ENCODE measurements at places on chromosomes 4 and X.
A peak's percentile ranks its signal among the peaks of the same experiment; 100 is the strongest.

GRCh38 chr4:83905952-83906351, 370.0 kb downstream of the GPAT3 start:
- no peak for DNase-seq

DNA sequence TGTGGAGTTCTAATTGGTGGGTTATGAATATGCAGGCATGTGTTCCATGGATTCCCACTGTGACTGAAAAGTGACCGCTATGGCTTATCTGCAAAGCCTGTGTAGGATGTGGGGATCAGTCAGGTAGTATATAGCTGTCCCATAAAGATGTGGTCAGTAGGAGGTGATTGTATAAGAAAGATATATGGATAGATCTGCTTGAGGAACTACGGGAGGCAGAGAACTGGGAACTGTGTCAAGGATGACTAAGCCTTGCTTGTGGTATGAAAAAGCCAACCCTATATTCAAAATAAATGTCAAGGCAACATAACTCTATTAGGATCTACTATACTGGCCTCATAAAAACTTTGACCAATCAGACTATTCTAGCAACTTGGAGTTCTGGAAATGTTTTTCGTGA, 185.2 kb downstream of the KLHL4 start:
- no peak for DNase-seq

- no peak for DNase-seq
These were observed 8.3 kb upstream of the DAPP1 start for GRCh38 chr4:99808260-99808857.

GRCh38 chr4:96473246-96473645, 633.4 kb downstream of the PDHA2 start:
- DNase-seq = no peak

GRCh38 chr4:171242831-171243230, 570.4 kb upstream of the GALNTL6 start:
- DNase-seq = no peak

GRCh38 chr4:61332693-61333092, 132.6 kb downstream of the ADGRL3 start:
- DNase-seq = no peak

DNA sequence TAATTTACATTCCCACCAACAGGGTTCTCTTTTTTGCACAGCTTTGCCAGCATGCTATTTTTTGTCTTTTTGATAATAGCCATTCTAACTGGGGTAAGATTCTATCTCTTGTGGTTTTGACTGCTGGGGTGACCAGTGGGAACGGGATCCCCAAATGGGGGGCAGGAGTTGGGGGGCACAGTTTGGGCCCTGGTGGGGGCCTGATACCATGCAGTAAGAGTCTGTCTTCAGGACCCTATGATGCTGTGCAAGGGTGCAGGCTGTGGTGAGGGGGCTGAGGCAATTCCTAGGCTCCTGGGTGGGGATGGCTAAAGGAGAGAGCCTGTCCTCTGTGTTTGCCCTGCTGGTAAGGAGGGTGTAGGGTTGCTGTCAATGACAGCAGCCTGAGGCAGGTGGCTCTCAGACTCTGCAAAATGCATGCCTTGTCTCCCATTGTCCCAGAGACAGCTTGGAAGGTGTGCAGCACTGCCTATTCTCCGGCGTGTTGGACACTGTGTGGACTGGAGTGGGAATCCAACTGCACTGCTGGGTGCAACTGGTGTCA, 172.7 kb upstream of the ARHGAP24 start:
- no peak for DNase-seq

GRCh38 chr4:40976343-40976742, 226.6 kb downstream of the NSUN7 start:
- no peak for DNase-seq

DNA sequence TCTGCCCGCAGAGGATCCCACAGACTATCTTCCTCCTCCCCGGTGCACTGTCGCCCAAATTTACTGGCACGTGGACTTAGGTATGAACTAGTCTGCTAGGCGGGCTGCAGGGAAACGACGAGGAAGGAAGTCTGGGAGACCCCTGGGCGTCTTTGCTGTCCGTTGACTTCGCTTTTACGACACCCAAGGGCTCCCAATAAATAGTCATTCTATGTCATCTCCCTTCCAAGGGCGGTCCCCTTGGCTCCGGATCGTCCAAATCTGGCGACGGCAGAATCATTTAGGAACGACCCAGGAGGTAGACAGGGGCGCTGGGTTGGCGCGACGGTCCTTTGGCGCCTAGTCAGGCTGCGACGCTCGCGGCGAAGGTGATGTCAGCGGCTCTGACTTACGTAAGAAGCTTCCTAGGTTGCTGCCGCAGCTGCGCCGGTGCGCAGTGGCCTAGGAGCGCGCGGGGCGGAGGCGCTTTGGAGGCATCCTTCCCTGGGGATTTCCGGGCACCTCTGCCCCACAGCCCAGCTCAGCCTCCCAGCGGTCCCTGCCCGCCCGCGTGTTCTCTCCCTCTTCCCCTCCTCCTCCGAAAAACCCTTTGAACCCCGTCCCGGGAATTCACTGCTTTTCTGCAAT, 2.2 kb downstream of the NHS start:
- DNase-seq = no peak

- no peak for DNase-seq
These were observed 89.0 kb downstream of the SH3KBP1 start for GRCh38 chrX:19798423-19798822.

DNA sequence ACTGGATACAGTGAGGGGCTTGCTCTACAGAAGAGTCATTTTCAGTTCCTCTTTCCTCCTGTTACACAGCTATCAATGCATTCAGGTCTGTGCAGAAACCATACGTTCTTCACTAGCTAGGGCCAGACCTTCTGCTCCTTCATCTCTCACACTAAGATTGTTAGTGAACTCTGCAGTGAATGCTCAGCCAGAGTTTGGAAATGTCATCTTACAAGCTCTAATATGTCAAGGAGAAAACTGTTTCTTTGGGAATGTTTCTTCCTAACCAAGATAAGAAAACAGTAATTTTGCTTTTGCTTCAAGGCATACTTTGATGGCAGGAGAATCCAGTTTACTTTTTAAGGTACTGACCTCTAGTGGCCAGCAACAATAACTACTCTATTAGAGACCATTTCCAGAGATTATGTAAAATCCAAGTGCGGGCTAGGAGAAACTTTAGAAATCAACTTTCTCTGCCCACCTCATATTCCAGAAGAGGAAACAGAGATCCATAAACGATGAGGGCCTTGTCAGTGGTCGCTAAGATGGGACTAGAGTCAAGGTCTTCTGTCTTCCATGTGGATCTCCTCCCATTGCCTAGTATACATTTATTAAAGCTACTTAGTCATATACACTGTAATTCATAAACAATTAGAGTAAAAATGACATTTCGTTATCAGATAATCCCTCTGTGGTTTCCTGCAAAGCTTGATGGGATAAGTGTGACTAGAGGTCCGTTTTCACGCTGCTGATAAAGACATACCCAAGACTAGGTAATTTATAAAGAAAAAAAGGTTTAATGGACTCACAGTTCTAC, 12.1 kb upstream of the CC2D2A start:
- peak; percentile 26 for DNase-seq

DNA sequence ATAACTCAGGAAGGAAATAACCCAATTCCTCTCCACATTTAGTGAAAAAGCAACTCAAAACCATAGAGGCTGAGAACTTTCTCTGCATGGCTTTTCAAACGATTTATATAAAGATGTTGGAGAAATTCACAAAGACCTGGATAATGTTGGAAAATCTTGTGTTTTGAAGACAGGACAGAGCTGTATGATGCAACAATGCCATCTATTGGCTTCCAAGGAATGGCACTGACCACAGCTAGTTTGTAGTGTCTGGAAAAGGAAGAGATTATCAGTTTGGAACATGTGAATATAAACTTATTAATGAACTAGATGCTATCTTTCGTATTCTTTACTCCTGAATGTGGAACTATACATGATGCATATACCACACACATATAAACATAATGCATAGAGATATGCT, 503.6 kb downstream of the IL1RAPL1 start:
- DNase-seq = no peak

DNA sequence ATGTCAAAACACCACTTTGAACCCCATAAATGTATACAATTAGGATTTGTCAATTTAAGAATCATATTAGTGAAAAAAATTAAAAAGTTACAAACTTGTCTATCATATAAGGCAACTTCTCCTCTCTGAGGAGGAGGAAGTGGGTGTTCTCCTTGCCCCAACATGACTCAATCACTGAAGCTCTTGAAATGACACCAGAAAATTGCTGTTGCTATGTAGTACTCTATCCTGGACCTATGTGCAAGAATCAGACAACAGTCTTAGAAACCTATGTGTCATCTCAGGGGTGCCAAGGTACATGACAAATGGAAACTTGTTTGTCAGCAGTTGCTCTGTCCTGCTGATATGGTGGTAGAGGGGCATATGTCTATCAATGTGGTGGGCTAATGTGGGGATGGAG, 47.7 kb downstream of the HMGB3 start:
- no peak for DNase-seq

DNA sequence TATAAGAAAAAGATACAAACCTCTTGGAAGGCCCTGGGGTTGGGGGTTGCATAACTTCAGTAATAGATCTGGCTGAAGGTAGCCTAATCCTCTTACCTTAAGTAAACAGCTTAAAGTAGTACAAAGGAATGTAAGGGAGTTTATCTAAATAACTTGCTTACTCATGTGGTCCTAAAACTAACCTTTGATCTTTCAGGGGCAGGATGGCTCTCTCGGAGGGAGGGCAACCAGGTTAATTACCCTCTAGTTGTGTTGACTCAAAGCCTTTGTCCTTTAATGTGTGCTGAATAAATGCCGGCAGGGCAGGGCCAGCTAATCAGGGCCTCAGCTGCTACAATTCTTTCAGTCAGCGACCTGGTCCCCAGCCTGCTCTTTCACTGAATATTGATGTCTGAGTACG, 822.0 kb upstream of the SLIT2 start:
- no peak for DNase-seq

GRCh38 chr4:37244583-37245390, at the start of gene NWD2:
TSS of gene NWD2 (plus strand) at chr4:37244743. CDS start at chr4:37245068, 325 bp downstream.
- no peak for DNase-seq

DNA sequence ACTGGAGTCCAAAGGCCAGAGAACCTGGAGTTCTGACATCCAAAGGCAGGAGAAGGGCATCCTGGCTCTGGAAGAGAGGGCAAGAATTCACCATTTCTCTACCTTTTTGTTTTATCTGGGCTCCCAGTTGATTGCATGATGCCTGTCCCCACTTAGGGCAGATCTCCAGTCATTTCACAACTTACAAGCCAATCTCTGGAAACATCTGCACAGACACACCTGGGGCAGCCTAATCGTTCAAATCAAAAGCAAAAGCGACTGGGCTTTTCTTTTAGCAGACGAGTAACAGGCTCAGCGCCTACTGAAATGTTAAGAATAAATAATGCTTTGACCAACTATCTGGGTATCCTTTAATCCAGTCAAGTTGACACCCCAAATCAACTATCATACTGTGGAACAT, 136.0 kb upstream of the NPY2R start:
- no peak for DNase-seq

DNA sequence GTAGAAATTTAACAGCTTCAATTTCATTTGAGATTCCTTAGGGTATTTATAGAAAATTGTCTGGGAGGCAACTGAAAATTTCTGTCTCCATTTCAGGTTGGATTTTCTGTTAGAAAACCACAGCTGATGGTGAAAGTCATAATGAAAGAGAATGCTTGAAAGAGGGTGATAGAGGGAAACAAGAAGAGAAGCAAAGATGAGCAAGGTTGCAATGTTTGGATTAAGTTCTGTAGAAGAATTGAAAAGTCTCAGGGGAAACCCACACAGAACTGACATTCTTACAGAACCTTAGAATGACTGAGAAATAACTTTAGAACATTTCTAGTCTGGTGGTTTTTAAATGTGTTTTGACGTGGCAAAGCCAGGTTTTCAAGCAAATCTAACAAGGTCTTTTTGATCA, 14.7 kb downstream of the GBA3 start:
- DNase-seq = no peak

- no peak for DNase-seq
These were observed 33.4 kb downstream of the GATB start for GRCh38 chr4:151727365-151727764.

GRCh38 chr4:149784018-149784417, 31.6 kb downstream of the IQCM start:
- DNase-seq = no peak

DNA sequence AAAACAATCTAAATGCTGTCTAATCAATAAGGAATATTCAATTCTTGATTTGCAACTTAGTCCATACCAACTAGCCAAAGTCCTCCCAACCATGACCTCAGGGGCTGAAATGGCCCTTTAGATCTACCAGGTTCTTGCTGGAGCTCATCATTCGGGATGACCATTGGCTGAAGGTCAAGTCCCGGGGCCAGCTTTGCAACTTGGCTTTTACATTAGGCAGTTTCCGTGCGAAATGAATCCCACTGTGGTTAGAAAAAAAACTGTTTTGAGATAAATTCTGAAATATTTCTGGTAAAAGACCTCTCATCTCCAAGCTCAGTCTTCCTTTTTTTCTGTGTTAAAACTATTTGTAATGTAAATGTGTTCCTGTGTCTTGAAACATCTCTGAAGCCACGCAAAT, 178.6 kb downstream of the TENM3 start:
- DNase-seq = no peak

DNA sequence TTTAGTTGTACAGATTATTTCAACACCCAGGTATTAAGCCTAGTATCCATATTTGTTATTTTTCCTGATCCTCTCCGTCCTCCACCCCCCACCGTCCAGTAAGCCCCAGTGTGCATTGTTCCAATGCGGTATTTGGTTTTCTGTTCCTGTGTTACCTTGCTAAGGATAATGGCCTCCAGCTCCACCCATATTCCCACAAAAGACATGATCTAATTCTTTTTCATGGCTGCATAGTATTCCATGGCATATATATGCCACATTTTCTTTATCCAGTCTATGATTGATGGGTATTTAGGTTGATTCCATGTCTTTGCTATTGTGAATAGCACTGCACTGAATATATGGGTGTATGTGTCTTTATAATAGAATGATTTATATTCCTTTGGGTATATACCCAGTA, 22.1 kb upstream of the LNX1 start:
- no peak for DNase-seq

DNA sequence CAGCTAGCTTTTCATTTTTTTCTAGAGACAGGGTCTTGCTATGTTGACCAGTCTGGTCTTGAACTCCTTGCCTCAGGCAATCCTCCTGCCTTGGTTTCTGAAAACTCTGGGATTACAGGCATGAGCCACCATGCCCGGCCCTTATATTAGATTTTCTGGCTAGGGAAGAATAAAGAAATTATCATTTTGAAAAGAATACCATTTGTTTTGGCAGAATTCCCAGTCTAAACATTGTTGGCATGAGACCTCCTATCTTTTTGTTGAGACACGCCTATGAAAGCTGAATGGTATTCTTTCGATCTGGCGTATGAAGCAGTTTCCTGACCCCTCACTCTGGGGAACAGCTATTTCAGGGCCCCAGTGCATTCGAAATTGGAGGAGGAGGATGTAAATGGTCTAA, 107.0 kb downstream of the REPS2 start:
- no peak for DNase-seq
